Kidney capillary endothelial cell (primary cell): ENCODE measurements at places on chromosomes 4 and X.

GRCh38 chr4:111453216-111453615 lies 692.0 kb upstream of the FAM241A start:
- DNase-seq: no peak

DNA sequence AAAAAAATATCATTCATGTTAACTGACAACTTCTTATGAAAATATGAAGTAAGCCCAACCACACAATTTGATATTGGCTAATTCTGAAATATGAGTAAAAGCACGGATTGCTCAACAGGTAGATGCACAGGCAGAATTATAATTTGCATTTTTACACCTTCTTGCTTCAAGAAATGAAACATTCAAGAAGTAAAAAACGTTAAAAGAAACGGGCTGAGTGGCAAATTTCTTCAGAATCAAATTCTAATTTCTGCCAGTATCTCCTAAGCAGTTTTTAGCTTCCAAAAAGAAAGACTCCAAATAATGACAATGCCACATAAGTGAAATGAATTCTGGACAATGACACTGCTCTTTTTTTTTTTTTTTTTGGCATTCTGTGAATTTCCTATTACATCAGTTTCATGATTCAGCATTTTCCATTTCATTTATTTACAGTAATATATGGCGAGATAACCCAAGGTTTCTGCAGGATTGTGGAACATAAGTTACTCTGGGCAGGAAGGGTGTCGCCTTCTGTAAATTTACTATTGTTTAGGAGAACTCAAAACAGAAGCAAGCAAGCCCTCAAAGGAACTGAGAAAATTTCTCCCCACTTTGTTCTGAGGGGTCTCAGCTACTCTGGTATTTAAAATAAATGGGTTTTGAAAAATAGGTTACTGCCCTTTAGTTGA lies 1.4 kb downstream of the SEL1L3 start:
- DNase-seq: peak; percentile 50

- DNase-seq: no peak
Measured at GRCh38 chr4:175238827-175239517, 320.8 kb downstream of the ADAM29 start.

DNA sequence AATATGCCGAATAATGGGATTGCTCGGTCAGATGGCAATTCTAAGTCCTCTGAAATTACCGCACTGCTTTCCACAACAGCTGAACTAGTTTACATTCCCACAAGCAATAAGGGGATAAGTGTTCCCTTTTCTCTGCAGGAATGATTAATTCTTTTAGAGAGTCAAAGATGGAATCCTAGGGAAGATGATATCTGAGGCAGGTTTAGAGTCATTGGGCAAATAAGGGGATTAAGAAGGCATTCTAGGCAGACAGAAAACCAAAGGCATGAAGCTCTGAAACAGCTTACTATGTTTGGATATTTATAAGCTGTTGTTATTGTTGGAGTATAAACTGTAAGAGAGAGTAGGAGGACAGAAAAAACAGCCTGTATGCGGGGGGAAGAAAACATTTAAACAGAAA lies 85.7 kb downstream of the TET2 start:
- DNase-seq: no peak

GRCh38 chr4:67891645-67892044 lies 7.8 kb upstream of the TMPRSS11D start:
- no peak for DNase-seq

DNA sequence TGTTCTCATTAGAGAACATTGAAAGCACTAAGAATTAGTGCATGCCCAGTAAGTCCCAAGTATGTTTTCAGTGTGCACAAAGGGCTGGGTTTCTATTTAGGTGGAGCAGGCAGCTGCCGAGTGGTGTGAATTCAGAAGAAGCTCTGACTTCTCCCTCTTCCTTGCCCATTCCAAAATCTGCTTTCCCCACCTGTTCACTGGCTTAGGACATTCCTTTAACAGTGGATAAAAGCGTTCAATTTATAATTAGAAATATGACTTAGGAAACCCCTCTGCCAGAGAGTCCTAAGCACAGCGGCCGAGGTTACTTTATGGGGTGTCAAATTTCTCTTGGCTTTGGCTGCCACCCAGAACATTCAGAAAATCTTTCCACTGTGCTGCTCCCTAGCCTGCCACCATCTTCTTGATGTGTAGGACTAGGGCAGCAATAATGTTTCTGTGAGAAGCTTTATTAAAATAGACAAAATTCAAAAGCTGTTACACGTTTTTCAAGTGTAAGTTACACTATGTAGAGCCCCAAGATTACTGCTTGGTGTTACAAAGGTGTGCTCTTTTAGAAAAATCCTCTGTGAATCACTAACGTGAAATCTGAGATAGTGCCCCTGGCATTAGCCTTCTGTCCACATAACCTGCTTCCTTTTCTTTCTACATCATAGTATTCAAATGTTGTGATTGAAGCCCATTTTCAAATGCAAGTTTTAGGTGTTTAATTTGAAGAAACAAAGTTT lies 191.6 kb upstream of the ANKRD50 start:
- no peak for DNase-seq

GRCh38 chrX:150692831-150693724 lies at the start of gene MTMR1:
Gene MTMR1 (plus strand): TSS chrX:150693396. CDS start chrX:150693531, 135 bp downstream.
- DNase-seq: no peak

GRCh38 chr4:140004922-140005627 lies 148.9 kb downstream of the MAML3 start:
- DNase-seq: no peak

GRCh38 chr4:56310401-56311125 lies 76.7 kb downstream of the AASDH start:
- no peak for DNase-seq

DNA sequence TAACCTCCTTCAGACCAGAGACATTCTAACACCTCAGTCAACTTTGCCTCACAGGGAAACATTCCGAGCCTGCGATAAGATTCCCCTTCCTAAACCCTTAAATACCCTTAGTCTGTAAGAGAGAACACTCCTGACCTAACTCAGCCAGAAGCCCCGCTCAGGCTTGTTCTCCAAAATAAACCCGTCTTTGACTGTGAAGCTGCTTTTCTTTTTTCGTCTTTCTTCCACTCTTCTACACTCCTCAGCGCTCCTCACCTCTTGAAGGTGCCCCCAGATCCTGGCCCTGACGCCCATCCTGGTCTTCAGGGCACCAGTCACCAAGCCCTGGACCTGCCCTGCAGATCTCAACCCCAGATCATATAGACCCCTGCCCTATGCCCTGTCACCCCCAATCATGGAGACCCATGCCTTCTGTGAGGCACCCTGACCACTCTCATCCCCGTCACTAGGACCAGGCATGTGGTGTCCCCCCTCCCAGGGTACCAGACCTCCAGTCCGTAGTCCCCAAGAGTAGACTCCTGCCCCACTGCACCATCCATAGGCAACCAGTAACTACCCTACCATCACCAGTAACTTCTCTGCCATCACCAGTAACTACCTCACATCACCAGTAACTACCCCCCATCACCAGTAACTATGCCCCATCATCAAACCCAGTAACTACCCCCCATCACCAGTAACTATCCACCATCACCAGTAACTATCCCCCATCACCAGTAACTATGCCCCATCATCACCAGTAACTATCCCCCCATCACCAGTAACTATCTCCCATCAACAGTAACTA lies 3.5 kb downstream of the ASMTL start:
- no peak for DNase-seq

DNA sequence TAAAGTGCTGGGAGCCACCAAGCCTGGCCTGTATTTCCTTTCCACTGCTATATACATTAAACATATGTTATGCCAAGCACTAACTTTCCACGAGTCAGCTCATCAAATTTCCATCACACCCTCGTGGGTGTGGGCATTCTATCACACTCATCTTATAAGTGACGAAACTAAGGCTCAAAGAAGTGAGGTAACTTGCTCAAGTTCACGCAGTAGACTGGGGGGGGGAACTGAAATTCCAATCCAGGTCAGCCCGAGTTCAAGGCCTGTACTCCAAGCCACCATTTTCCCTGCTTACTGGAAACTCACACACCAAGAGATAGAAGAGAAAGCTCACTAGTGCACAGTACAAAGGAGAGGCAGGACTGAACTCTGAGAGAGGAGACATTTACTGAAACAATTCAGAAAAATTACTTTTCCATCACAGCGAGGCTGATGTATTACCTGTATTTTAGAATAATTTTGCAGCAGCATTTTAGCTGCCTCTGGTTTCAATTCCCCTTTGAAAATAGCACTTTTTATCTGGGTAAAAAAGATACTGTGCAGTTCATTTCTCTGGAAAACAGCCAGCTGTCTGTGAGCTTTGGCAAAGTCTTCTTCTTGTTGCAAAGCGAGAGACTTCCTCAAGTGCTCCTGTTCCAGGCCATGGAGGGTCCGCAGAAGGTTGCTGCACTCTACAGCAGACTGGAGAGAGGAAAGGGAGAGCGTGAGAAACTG lies 76.8 kb downstream of the EVC2 start:
- no peak for DNase-seq

GRCh38 chrX:105458846-105459245 lies 238.4 kb upstream of the TEX13A start:
- no peak for DNase-seq

DNA sequence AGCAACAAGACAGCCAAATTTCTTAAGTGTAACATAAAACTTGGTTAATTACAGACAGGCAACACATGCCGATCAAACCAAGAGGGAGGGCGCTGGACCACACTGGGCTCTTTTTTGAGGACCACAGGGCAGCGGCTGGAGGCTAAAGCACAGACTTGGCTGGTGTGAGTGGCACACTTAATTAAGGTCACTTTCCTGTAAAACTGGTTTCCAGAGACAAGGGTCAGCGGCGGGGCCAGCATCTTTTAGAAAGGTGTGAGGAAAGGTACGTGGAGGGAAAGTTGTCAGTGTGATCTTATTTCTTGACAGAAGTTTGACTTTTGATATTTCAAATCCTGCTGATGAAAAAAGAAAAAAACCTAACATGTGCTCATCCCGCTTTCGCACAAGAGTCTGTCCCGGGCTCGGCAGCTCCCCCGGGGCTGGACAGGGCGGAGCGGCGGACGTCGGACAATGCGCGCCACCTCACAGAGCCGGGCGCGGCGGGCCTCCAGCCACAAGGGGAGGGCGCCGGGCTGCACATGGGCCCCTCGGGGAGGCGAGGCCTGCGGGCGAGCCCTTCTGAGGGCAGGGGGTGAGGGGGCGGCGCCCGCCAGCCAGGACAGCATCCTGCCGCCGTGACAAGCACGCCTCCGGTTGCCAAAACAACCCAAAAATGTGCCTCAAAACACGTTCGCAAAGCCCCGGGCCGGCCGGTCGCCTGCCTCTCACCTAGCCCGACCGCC lies 660 bp upstream of the HSPA4L start:
- peak; percentile 35 for DNase-seq

DNA sequence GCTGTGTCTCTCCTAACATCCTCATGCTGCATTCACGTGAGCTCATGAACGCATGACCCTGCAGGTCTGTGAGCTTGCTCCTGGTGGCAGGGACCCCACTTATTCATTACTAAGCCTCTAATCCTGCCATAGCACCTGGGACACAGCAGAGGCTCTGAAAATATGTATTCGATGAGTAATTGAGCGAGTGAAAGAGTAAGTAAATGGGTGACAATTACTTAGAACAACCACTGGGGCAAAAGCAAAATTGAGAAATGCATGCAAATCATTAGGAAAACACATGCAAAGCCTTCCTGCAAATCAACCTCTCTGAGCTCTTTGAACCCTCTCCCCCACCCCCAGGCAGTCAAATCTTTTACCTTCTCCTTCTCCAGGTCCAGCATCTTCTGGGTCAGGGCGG lies 23.6 kb upstream of the C4orf50 start:
- DNase-seq: no peak

DNA sequence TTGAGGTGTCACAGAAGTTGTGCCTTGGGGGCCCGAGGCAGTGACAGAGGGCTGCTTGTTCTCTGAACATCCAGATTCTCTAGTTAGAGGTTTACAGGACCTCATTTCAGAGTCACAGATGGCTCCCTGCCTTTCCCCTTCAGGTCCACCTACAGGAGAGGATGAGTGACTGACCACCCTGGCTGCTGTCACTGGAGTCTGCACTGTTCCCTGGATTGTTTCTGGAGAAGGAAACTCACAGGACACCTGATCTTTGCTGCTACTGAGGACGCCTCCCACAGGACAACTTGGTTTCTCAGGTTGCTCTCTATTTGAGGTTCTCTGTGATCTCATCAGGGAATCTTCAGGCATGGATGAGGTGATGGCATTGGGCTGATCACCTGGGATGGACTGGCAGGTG lies 58.3 kb downstream of the GPRIN3 start:
- no peak for DNase-seq

DNA sequence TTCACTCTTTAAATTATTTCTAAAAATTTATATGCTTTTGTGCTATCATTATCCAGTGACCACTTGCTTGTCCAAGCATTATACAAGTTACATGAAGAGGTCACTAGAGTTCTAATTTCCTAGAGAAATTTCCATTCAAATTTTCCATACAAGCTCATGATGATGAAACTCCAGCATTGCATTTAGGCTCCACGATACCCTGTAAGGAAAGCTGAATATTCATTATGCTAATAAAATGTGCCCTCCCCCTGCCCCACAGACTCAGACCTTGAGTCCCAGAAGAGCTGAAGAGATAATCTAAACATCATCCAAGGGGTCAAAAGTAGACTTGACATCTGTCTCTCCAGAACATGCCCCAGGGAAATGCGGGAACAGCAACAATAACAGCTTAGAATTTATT lies 19.6 kb upstream of the FAM156A start:
- DNase-seq: no peak

DNA sequence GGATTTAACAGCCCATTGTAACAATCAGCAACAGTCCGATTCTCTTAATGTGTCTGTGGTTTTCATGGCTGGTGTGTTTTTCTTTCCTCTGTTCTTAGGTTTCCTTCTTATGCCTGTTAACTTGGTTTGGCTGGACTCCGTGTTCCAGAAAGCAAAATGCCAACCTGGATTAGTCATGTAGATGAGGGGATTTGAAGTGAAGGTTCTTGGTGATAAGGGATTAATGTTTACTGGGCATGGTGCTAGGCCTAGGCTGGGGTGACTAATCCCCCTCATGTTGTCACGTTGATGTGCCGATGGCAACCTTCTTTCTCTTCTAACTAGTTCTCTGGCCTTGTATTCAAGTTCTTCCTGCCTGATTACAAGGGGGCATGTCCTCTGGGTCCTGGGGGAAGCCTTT lies 85.9 kb downstream of the REPS2 start:
- no peak for DNase-seq

DNA sequence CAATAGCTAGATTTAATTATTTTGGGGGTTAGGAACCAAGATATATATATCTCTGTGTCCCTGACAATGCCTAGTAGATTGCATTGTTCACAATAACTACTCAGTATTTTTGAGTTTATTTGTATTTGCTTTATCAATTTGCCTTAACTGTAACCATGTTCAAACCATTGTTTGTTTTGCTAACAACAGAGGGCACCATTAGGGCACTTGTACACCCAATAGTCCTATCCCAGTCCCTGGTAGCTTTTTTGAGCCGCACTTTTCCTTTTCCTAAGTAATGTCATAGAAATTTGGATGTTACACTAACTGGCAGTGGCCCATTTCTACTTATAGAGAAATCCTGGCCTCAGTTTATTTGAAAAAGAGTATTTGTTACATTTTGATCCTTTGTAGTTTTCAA lies 575 bp upstream of the KLHL5 start:
- DNase-seq: no peak
